OCI-M1 (cell line): ENCODE measurements at places on chromosomes 1 and 21.

- no peak for DNase-seq
Measured at GRCh38 chr1:189424746-189425331, 1052.8 kb downstream of the BRINP3 start.

- no peak for DNase-seq
Measured at GRCh38 chr1:162535501-162535900, 26.0 kb upstream of the UAP1 start.

DNA sequence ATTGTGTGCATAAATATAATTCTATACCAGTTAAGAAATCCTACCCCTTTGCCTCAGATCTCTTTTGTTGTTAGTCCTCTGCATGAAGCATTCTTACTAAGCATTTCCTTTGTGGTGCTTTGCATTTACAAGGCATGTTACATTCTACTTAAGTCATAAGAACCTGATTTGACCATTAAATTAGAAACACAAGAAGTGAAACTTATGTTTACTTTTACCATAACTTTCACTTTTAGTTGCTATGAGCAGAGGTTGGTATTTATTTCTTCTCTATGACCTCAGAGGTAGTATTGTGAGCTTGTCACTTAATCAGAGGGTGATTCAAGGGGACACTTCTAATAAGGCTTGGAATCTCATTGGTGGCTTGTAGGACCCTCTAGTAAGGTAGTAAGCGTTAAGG lies 9.0 kb downstream of the FAM20B start:
- DNase-seq = peak; percentile 71

DNA sequence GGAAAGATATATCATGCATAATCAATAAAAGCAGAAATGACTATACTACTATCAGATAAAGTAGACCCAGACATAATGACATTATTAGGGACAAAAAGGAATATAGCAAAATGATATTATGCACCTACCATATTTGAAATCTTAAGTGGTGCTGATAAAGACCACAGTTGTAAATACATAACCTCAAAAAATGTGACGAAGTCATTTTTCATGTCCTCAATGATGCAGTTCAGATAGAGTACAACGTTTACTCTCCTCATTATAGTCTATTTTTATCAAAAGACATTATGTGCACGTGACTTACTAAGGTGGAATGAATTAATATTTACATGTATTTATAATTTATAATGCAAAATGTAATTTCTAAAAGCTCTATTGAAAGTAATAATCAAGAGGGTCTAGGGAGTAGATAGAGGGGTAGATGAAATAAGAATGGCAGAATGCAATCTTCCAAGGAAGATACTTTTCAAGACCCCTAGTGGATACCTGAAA lies 61.7 kb upstream of the TNFSF4 start:
- DNase-seq = no peak

DNA sequence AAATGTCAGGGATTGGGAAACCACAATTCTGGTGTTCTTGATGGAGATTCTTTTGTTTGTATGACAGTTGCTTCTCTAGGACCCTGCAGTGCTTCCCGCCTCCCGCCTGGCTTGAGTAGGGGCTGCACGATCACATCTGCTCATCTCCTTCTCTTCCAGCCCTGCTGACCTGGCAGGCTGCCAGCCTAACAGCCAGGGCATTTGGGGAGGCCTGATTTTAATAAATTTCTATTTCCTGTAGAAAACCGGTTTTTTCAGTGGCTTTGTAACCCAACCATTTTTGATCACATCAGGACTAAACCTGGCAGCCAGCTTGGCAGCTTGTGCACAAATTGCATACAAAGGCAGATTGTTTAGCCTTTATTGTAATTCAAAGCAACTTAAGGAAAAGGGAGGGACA lies 78.9 kb downstream of the UBE2U start:
- DNase-seq = no peak

GRCh38 chr1:27877115-27877416 lies 4.7 kb downstream of the THEMIS2 start:
- no peak for DNase-seq

DNA sequence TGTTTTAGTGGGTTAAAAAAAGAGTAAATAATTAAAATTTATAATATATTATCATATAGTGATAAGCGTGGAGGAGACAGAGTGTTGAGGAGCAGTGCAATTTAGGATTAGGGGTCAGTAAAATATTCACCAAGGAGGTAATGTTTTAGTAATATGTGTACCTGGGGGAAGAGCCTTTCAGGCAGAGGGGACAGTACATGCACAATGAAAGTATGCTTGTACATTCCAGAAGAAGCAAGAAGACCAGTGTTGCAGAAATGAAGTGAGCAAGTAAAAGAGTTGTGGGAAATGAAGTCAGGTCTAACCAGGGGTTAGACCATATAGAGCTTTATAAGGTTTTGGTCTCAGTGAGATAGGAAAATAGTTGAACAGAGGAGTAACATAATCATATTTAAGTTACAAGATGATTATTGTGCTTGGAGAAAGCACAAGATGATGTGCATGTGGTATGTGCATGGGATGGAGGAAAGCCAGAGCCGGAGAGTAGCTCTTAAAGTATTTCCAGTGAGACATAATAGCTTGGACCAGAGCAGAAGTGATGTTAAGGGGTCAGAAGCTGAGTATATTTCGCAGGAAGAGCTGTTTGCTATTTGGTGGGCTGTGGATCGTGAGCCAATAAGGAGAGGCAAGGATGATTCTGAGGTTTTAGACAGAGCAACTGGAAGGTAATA lies 44.8 kb downstream of the SNX7 start:
- DNase-seq = no peak

- DNase-seq = no peak
Measured at GRCh38 chr1:245043611-245043940, 111.2 kb upstream of the KIF26B start.

DNA sequence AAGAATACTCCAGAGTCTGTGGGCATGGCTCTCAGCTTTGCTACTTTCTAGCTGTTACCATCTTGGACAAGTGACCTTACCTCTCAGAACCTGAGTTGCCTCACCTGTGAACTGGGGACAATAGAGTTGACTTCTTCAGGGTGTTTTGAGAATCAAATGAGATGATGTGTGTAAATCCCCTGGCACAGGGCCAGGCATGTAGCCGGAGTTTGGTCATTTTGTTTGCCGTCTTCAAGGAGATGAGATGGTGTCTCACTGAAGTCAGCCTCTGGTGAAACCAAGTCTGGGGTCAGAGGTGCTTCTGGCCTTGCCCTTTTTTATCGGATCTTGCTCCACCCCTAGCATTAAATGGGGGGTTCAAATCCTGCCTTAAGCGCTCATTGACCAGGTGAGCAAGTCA lies 149.2 kb upstream of the TMEM51 start:
- DNase-seq = no peak
